Stimulated activated CD8-positive, alpha-beta memory T cell treated with anti-CD3 and anti-CD28 coated beads, Interleukin-7, amount 100 ng/mL, for 1 hour (primary cell): ENCODE measurements at places on chromosomes 12 and 14.

DNA sequence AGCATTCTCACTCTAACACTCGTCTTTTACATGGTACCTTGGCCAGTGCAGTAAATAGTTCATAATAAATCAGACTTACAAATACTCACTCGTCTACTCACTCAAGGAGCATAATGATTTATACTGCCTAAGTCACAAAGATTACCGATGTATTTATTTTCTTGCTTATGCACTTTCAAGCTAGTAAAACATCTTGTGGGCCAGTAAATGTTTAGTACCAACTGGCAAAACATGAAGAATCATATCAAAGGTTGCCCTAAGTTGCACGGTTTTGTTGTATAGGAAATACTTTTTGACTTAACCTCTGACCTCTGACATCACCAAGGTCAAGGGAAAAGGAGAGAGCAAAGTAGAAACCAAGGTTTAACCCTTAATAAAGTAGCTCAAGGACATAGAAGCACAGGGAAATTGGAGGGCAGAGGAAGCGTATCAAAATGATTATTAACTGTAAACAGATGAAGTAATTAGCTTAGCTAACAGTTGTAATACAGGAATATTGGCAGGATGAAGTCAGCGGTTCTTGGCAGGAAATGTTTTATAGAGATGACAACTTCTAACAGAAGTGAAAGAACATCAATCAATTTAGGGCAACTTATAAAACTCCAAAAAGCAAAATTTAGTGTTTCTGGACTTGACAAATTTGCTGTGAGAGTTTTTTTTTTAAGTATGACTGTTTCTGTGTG, 131.9 kb downstream of the HMGA2 start:
- no peak for DNase-seq

DNA sequence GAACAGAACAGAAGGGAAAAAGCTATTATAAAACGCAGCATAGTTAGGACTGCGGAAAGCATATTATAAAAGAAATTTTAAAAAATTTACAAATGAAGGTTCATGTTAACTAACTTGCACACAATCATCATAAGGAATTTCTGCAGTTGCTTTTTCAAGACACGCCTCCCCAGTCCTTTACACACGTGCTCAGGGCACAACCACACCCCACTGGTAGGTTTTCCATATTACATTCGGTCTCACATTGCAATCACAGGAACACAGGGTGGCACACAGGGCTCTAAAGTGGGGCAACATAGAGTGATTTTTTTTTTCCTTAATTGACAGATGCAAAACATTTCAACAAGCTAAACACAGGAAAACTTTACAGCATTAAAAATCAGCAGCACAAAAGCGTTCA, 69.7 kb downstream of the DICER1 start:
- no peak for DNase-seq

DNA sequence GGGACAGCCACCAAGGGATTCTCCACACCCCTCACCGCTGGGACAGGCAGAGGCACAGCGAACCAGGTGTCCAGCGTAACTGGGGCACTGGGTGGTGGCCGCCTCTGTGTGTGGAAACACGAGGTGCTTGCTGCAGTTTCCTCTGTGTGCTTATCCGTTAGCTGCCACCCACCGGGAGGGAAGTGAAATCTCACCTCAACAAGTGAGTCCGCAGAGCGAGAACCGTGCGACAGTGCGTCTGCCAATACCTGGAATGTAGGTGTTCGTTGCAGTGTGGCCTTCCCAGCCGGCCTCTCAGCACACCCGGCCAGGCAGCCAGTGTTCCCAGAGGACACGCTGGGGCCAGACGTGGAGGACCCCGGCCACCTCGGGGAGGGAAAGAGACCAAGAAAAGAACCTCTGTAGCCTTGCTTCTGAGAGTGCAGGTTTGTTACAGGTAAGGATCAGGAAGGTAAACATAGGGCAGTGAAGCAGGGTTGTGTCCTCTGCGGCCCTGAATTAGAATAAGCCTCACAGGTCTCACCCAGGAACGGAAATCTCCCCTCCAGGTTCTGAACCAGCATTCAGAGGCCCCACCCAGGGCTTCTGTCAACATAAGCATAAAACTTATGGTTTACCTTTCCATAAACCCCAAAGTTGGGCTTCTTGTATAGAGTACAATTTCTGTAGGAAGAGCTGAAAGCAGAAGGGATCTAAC, 1.5 kb downstream of the BCL2L14 start:
- no peak for DNase-seq

DNA sequence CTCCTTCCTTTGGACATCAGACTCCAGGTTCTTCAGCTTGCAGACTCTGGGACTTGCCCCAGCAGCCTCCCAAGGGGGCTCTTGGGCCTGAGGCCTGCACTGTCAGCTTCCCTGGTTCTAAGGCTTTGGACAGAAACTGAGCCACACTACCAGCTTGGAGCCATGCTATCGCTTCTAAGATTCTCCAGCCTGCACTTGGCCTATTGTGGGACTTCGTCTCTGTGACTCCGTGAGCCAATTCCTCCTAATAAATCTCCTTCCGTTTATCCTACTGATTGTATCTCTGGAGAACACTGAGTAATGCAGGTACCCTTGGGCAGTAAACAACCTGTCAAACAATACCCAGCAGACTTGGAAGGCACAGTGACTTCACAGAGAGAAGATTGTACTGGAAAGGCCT, 24.9 kb upstream of the RHOJ start:
- DNase-seq: no peak

- no peak for DNase-seq
These were observed 424.1 kb upstream of the OR4E1 start for GRCh38 chr14:22097586-22098292.

DNA sequence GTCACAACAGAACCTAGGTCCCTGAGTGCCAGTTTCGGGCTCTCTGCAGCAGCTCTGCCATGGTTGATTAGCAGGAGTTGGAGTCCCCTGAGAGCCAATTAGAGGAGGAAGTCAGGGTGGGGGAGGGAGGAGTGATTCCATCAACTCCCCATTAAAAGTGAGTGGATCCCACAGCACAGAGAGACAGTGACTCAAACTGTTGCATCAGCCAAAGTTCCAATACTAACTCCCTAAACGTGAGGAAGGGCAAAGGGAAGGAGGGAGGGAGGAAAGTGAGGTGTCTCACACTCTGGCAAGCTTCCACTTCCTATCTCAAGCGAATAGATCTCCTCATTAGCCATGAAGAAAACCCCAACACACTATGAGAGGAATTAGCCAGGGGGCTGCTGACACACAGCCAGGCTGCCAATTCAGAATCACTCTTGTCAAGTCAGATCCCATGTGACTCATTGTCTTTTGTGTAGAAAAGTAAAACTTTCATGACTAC, 23.6 kb downstream of the OR11H4 start:
- DNase-seq: no peak

DNA sequence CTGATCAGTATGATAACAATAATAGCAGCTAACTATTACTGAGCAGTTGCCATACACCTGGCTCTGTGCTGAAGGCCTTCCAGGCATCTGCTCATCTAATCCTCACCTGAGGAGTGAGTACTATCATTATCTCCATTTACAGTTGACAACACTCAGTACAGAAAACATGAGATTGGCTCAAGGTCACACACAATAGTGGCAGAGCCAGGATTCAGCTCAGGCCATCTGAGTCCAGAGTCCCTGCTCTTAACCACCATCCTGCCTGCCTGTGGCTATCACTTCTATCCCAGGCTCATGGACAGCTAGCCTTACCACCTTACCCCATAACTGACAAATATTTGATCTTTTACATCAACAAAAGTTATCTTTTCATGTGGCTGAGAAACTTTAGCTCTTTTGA, 155.5 kb downstream of the PPM1H start:
- no peak for DNase-seq

- no peak for DNase-seq
These were observed 123.1 kb downstream of the PAH start for GRCh38 chr12:102793921-102794320.

- no peak for DNase-seq
These were observed 910 bp upstream of the WASHC4 start for GRCh38 chr12:105106621-105107020.

GRCh38 chr14:68822132-68822651, 29.3 kb upstream of the ZFP36L1 start:
- DNase-seq: no peak

- no peak for DNase-seq
These were observed 425.6 kb downstream of the NRXN3 start for GRCh38 chr14:78595797-78596196.

DNA sequence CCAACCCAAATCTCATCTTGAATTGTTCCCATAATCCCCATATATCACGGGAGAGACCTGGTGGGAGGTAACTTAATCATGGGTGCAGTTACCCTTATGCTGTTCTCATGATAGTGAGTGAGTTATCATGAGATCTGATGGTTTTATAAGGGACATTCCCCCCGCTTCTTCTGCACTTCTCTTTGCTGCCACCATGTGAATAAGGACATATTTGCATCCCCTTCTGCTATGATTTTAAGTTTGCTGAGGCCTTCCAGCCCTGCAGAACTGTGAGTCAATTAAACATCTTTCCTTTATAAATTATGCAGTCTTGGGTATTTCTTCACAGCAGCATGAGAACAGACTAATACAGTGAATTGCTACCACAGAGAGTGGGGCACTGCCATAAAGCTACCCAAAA, 179.1 kb downstream of the LRIG3 start:
- DNase-seq: no peak

GRCh38 chr14:74840603-74841030, 35.3 kb downstream of the PROX2 start:
- no peak for DNase-seq

DNA sequence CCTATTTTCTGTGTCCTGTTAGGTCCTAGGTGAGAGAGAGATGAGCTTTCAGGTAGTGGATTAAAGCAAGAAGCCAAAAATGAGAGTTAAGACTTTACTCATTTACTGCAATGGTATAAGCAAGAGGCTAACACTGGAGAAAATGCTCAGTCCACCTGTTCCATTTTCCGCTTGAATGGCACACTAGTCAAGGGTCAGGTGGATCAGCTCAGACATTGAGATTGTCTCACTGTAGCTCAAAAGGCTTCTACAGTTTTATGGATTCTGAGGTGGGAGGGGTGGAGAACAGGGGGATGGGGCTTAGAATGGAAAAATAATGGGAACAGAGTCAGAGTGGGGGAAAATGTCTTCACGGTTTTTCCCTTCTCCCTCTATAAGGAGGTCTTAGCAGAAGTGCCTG, 57.3 kb upstream of the MUCL1 start:
- DNase-seq: no peak

- DNase-seq: no peak
These were observed 15.6 kb downstream of the TRMT61A start for GRCh38 chr14:103544388-103545218.

- no peak for DNase-seq
These were observed 2.0 kb upstream of the MDM1 start for GRCh38 chr12:68334132-68334531.

DNA sequence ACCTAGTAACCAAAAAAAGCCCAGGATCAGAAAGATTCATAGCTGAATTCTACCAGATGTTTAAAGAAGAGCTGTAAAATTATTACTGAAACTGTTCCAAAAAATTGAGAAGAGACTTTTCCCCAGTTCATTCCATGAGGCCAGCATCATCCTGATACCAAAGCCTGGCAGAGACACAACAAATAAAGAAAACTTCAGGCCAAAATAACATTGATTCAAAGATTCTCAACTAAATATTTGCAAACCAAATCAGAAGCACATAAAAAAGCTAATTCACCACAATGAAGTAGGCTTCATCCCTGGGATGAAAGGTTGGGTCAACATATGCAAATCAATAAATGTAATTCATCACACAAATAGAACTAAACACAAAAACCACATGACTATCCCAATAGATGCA, 151.2 kb downstream of the PLCZ1 start:
- DNase-seq: no peak

GRCh38 chr12:104583301-104583700, 126.6 kb downstream of the CHST11 start:
- DNase-seq: no peak

GRCh38 chr14:106538201-106538600, 1011.8 kb downstream of the TMEM121 start:
- DNase-seq: no peak

- no peak for DNase-seq
These were observed 29.7 kb upstream of the SFSWAP start for GRCh38 chr12:131681257-131681620.

- no peak for DNase-seq
These were observed 2.2 kb downstream of the ADIPOR2 start for GRCh38 chr12:1692895-1693610.

DNA sequence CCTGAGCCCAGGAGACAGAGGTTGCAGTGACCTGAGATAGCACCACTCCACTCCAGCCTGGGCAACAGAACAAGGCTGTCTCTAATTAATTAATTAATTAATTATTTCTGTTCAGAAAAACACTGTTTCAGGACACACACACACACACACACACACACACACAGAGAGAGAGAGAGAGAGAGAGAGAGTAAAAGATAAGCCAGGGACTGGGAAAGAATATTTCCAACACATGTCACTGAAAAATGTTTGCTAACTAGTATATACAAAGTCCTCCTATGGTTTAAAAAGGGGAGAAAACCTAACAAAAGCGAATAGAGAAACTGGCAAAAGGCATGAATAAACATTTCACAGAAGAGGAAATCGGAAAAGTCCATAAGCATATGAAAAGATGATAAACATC, 18.1 kb upstream of the LRIG3 start:
- DNase-seq: no peak

DNA sequence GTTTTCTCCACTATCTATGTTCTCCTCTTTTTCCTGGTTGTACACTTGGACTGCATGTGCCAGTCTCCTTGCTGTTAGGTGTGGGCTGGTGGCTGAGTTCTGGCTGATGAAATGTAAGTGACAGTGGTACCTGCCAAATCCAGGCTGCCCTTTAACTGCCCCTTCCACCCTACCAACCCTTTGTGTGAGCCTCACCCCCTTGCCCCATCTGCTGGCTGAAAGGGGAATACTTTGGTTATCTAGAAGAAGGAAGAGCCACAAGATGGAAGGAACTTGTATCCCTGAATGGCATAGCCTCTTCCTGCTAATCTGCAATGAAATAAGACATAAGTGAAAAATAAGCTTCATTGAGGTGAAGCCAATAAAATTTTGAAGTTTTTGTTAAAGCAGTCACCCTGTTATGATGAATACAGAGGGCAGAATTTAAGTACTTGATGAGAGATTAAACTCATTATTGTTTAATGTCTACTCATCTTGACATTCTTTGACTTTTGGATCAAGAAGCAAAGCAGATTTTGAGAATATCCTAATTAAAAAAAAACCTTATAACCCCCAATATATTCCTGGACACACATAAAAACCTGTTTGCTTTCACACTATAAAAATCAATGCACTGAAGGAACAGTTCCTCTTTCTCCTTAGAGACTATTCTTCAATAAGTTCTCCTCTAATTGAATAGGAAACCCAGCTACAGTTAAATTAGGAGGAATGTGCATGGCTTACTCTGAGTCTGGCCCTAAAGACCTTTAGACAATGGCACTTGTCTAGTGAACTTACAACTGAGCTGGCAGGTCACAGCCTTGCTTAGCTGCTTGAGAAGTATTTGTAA, 262.6 kb upstream of the BTG1 start:
- no peak for DNase-seq
